ENCODE measurements at places on chromosomes 13 and 19.

DNA sequence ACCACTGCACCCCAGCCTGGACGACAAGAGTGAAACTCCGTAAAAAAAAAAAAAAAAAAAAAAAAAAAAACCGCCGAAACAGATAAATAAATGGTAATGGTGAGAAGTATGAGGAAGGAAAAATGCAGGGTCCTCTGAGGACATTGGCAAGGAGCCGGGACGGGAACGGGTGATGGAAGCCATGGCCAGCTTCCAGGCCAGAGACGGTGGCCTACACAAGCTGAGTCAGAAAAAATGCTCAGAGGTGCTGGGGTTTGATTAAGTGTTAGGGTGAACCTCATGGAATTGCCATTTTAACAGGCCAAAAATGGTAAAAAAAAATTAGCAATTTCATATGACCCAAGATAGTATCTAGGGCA, 866 bp upstream of the ZSWIM4 start:
- peak; percentile 93 for DNase-seq

GRCh38 chr13:52743988-52744387, 4.4 kb upstream of the CNMD start:
- DNase-seq: no peak

- DNase-seq: no peak
Observed at GRCh38 chr19:3098515-3099346, 4.6 kb downstream of the GNA11 start.

DNA sequence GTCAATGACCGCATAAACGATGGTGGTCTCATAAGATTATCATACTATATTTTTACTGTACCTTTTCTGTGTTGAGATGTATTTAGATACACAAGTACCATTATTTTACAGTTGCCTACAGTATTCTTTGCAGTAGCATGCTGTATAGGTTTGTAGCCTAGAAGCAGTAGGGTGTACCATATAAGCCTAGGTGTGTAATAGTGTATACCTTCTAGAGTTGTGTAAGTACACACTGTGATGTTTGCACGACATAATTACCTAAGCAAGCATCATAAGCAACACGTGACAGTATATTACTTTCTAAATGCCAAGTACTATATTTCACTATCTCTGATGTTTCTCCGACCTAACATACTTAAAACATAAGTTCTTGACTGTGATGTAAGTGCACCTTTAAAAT, 2.7 kb downstream of the LPAR6 start:
- DNase-seq: no peak

DNA sequence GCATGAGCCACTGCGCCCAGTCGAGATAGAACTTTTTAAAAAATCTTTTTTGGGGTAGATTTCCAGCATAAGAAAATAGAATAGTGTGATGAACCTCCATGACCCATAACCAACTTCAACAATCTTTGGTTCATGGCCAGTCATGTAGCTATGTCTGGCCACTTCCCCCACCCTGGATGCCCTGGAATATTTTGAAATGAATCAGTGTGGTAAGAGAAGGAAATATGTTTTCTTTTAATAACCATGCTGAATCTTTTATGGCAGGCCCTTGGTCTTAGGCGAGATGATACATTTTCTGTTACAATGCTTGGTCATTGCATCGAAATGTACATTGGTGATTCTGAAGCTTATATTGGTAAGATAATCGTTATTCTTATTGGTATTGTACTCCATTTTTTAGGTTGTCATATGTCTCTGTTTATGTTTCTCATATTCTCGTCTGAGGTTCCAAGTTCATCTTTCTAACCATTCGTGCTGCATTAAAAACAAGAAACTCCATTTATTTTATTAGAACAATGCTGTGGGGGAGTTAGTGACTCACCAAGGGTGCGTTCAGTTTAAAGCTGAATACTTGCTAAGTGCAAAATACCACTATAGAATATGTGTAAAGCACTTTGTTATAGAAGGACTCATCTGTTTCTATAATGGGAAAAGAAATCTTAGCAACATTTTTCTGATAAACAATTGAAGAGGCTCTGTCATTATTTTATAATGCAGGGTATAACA, 16.4 kb upstream of the UPF3A start:
- DNase-seq: peak; percentile 44

GRCh38 chr19:46963093-46963734, 56.4 kb upstream of the NPAS1 start:
- DNase-seq: peak; percentile 98

GRCh38 chr19:36719687-36720556, 32.5 kb downstream of the ZNF567 start:
- peak; percentile 12 for DNase-seq

- DNase-seq: no peak
Observed at GRCh38 chr13:29570051-29570654, 25.3 kb downstream of the SLC7A1 start.

DNA sequence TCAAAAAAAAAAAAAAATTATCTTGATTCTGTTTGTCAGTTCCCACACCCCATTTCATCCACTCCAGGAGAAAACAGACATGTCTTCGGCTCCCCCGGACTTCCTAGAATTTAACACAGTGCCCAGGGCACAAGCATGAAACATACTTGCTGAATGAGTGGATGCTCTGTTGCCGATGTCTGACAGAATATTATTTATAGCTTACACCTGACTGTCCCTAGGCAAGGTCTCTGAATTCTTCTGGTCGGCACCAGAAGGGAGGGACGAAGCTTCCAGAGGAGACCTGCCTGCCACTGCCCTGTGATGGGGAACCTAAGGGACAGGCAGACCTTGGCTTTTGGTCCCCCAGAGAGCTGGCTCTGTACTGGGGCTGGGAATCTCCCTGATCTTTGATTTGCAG, 43.9 kb upstream of the PEG3 start:
- no peak for DNase-seq

- DNase-seq: no peak
Observed at GRCh38 chr13:113639616-113640262, 18.3 kb downstream of the ATP4B start.

DNA sequence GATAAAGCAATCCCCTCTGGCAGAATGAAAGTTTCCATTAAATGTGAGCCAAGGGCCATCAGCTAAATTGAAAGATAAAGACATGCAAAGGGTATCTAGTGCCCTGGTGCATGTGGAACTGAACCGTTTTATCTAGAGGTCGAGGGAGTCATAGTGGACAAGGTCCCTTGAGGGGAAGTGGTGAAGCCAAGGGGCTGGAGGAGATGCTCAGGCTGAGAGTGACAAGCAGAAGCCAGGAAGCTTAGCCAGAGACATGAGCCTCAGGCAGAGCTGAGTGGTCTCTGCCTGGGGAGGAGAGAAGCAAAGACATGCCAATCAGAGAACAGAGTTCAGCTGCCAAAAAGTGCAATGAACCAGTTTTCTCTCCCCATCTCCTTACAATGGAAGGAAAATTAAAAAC, 68.1 kb upstream of the SLC10A2 start:
- DNase-seq: no peak

- DNase-seq: no peak
Observed at GRCh38 chr19:33345163-33345562, 28.3 kb upstream of the CEBPG start.

DNA sequence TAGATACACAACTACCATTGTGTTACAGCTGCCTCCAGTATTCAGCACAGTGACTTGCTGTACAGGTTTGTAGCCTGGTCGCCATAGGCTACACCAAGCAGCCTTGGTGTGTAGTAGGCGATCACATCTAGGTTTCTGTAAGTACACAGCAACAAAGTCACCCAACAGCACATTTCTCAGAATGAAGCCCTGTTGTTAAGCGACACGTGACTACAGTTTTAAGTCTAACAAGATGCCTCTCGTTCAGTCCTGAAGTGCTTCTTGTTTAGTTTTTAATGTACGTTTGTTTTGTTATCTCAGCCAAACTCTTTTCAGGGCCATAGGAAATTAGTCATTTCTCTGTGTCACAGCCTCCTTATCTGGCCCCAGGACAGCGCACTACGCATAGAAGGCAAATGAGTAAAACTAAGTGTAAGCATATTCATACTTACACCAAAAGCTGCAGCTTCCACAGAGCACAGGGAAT, 50.0 kb upstream of the GPR183 start:
- DNase-seq: peak; percentile 85

DNA sequence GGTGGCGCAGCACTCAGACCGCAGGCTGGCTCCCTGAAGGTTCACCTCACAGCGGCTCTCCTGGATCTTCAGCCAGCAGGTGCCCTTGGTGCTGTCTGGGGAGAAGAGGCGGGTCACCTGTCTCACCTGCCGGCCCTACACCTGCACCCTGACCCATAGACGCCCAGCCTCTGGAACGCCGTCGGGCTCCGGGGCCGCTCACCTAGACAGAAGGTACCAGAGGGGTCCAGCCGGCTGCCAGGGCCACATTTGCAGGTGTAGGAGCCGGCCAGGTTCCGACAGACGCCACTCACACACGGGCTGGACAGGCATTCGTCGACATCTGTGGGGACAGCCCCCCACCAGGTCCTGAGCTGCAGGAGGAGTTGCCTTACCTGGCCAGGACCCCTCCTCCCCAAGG, 22.9 kb downstream of the FBN3 start:
- no peak for DNase-seq

- DNase-seq: no peak
Observed at GRCh38 chr19:30209617-30210600, 162.3 kb upstream of the ZNF536 start.

DNA sequence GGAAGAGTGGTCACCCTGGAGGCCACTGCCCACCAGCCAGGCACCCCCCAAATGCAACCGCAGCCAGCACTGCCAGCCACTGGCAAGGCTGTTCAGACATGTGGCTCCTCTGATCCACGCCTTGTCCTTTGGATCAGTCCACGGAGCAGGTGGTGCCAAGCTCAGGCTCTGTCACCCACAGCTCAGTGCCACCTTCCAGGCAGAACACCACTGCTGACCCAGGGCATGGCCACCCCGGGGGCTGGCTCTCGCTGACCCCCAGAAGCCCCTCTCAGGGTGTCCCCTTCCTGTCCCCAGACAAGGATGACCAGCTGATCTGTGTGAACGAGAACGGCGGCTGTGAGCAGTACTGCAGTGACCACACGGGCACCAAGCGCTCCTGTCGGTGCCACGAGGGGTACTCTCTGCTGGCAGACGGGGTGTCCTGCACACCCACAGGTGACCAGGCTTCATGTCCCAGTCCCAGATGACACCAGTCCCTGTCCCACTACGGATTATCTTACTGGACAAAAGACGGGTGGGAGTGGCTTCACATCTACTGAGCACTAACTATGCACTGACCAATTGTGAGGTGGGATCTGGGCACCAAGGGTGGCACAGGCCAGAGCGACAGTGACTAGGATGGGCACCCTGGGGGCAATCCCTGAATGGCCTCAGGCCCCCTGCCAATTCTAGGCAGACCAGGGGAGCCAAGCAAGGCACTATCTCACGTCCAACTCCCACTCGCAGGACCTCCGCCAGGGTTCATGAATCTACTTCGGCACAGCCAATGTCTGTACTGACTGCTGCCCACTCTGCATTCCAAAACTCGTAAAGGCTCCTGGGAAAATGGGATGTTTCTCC, 7.0 kb upstream of the F10 start:
- no peak for DNase-seq

DNA sequence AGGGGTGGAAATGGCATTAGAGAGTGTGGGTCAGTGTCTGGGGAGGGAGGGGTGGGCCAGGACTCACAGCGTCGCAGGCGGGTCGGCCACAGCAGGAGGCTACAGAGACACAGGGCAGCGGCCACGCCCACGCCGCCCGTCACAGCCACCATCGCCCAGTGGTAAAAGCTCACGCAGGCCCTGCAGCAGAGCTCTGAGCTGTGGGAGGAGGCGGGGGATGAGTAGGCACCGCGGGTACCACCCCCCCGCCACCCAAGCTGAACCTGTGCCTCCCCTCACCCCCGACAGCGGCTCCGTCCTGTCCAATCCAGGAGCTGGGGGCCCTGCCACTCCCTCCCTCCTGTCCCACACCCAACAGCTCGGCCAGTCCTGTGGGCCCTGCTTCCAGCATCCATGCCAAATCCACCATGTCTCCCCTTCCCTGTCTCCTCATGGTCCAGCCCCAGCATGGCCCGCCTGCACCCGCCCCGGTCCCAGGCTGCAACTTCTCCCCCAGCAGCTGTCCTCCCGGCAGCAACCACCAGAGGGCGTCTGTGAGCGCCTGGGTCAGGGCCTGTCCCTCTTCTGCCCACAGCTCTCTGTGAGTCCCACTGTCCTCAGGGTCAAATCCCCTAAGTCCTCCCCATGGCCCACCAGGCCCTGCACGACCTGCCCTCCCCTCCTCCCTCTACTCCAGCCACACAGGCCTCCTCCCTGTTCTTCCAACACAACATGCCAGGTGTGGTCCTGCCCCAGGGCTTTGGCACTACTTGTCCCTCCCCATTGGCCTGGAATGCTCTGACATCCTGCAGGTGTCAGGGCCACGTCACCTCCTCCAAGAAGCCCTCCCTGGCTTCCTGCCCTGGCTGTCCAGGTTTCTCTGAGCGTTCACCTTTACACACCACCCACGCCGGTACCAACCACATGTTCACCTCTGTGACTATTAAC, 6.0 kb downstream of the TEKTIP1 start:
- DNase-seq: peak; percentile 58

- DNase-seq: peak; percentile 17
Observed at GRCh38 chr19:41705393-41706174, 2.8 kb upstream of the CEACAM5 start.

DNA sequence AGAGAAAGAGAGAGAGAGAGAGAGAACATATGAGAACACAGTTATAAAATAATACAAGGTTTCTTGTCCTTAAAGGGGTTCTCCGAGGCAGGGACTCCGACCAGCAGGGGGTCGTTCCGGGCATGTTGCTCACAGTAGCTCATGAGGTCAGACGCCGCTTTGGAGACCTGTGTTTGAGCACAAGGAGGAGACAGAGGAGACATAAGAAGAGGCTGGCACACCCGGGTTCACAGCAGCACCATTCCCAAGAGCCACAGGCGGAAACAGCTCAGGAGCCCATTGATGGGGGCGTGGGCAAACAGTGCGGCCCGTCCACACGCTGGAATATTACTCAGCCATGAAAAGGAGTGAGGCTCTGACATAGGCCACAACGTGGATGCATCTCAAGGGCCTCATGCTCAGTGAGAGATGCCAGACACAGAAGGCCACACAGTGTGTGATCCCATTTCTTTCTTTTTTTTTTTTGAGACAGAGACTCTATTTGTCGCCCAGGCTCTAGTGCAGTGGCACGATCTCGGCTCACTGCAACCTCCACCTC, 39.1 kb downstream of the GADD45B start:
- no peak for DNase-seq

Measured in fibroblast of pulmonary artery (primary cell).